ENCODE measurements at places on chromosomes 5 and 9.
A peak's percentile ranks its signal among the peaks of the same experiment; 100 is the strongest.

GRCh38 chr9:130450344-130451003 lies 5.7 kb downstream of the ASS1 start:
- DNase-seq, result no peak

- DNase-seq, result no peak
Observed at GRCh38 chr5:135824541-135825041, 9.9 kb upstream of the SLC25A48 start.

GRCh38 chr5:12623408-12623807 lies 719.2 kb upstream of the CTNND2 start:
- DNase-seq, result no peak

GRCh38 chr5:25091921-25092320 lies 447.1 kb upstream of the CDH10 start:
- no peak for DNase-seq

GRCh38 chr9:23826120-23826629 lies at the start of gene ELAVL2:
ELAVL2 (minus strand) TSS chr9:23826240; CDS start chr9:23762234, 64,006 bp downstream.
- DNase-seq, result peak; percentile 92

DNA sequence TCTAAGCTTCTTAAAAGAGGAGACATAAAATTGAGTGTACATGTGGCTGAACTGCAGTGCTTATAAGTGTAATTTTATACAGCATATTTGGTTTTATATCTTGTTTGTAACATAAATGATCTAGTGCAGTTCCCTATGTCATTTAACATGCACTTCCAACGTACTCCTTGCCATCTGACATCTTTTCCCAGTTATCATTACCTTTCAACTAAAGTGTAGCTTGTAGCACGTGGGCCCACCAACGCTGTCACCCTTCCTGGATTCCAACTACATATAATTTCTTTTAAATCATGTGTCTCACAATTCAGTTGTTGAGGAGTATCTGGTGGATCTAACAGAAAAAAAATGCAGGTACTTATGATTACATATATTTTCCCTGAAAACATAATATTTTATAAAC lies 50.1 kb downstream of the LIFR start:
- no peak for DNase-seq

DNA sequence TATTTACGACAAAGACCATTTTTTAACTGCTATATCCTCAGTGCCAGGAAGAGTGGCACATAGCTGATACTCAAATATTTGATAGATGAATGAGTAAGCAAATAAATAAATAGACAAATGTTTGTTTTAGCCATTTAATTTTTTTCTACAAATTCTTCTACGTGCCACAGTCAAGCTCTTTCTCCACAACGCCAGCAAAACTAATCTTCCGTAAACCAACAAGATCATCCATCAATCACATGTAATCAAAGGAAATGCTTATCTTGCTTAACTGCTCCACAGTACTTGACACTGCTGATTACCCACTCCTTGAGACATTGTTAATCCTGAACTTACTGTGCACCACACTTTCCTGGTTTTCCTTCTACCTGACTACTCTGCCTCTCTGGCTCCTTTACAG lies 136.7 kb downstream of the EDIL3 start:
- DNase-seq, result no peak

GRCh38 chr5:120958877-120959485 lies 494.9 kb downstream of the PRR16 start:
- DNase-seq, result no peak

DNA sequence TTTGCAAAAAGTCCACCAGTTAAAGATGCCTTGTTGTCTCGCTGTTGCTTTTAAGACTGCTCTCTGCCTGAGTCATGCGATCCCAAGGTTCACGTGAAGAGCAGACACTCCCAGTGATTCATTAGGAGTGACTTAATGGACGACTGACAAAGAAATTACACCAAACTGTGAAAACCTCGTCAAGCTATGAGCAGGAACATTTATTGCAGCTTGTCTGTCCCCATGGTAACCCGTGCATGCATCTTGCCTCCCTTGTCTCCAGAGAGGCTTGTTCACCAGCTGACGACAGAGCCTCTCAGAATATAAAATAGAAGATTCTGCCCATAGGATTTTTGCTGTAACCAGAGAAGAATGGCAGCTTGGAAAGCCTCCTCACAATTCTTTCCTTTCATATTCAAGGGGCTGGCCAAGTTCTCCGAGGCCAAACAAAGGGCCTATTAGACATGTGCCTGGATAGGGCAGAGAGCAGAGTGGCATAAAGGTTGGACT lies 352.7 kb downstream of the SPOCK1 start:
- DNase-seq, result peak; percentile 64

- DNase-seq, result no peak
Observed at GRCh38 chr5:68329554-68330255, 114.1 kb downstream of the PIK3R1 start.

GRCh38 chr5:43315263-43315662 lies 2.1 kb upstream of the HMGCS1 start:
- no peak for DNase-seq

GRCh38 chr5:81247441-81247972 lies 14.4 kb downstream of the CKMT2 start:
- peak; percentile 66 for DNase-seq

- DNase-seq, result peak; percentile 88
Observed at GRCh38 chr9:37913480-37914153, 9.7 kb upstream of the SLC25A51 start.

DNA sequence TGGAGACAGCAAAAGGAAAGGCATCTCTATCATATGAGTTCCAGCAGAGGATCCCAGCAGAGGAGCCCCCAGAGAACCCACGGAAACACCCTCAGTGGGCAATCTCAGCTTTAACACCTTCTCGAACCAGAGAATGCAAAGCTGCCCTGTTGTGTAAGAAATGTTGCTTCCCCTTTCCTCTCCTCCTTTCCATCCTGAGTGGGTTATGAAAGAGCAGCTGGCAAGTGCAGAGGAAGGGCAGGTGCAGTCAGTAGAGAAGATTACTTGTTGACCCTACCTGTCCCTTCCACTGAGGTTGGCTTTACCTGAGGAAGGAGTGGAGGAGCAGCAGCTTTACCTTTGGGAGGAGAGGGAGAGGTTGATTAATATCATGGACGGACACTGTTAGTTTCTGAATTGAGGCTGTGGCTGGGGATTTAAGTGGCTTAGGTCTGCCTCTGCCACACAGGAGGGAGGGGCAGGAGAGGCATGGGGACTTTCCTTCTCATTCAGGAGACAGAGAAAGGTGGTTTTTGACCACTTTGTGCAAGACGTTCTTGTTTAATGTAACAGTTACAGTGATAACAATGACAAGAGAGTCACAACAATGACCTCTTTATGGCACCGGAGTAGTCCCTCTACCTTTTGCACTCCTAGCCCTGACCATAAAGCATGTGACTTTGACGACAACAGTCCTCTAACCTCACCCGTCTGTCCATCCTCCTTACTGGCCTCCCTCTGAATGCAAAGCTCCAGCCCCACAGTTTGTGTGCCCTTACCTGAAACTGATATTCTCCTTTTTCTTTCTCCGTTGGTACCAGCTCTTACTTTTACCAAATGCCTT lies 254.8 kb downstream of the NSG2 start:
- no peak for DNase-seq

DNA sequence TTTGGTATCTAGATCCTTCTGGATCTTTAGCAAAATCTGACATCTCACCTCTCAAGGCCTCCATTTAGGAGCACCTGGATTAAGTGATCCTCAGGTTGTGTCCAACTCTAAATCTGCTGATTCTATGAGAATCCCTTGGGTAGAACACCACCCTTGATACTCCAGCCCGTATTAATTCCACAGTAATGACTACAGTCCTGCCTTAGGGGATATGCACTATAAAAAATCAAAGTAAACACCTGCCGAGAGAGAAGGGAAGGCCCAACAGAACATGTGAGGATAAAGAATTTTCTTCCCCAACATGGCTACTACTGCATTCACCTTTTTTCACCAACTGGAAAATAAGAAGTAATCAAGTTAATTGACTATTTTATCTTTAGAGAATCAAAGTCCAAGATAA lies 27.6 kb downstream of the DAP start:
- DNase-seq, result no peak

- DNase-seq, result peak; percentile 69
Observed at GRCh38 chr5:151020304-151021110, at the start of gene GPX3. GPX3 (plus strand) TSS chr5:151020591; CDS start chr5:151020655, 64 bp downstream.

DNA sequence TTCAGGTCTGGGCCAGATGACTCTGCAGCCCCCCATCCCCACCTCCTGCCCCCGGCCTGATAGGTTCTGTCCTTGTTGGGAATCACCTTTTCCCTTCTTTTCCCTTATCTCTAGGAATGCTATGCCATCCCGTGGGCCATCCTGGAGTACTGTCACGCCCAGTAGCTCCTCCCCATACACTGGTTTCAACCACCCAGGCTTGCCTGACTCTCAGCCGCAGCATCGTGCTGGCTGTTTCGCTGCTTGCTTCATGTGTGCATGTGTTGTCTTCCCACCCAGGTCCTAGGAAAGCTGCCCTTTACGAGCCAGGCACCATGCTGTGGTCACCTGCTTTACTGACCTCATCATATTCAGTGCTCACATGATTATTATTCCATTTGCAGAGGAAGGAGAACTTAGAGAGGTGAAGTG lies 71.8 kb downstream of the ANGPTL2 start:
- DNase-seq, result no peak

GRCh38 chr5:172799416-172799815 lies 28.4 kb upstream of the DUSP1 start:
- no peak for DNase-seq

DNA sequence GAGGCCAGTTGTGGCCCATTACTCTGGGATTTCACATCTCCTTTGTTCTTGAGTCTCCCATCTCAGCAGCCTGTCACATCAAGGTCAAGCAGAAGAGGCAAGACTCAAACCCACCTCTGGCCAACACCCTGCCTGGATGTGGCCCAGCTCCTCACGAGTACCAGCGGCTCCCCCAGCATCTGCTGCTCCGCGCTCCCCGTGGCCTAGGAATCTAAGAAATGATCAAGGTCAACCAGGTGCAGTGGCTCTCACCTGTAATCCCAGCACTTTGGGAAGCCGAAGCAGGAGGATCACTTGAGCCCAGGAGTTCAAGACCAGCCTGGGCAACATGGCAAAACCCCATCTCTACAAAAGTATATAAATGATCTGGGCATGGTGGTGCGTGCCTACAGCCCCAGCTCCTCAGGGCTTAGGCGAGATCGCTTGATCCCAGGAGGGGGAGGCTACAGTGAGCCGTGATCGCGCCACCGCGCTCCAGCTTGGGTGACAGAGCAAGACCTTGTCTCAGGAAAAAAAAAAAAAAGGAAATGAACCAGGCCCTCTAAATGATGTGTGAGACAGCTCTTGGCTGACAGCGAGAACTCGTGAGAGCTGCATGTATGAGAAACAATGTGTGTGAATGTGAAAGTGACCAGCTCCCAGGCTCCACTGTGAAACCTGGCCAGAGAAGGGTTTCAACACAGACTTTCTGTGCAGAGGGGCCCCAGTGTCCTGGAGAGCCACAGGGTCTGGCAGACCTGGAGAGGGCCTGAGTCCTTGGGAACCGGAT lies 61.6 kb upstream of the ANGPTL2 start:
- no peak for DNase-seq

DNA sequence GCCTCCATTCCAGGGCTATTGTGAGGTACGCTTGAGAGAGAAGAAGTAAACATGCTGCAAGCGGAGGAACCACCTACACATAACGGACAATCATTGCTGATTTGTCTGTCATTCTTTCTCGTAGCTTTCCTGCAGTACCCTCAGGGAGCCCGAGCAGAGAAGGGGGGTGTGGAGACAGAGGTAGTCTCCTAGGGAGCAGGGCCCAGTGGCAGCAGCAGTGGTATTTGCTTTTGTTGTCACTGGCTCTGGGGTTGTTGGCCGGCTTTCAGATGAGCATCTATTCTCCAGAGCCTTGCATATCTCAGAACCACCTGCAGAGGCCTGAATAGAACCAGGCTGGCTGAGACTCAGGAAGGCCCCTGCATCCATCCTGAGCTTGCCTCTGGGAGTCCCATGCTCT lies 19.9 kb downstream of the ENHO start:
- no peak for DNase-seq

DNA sequence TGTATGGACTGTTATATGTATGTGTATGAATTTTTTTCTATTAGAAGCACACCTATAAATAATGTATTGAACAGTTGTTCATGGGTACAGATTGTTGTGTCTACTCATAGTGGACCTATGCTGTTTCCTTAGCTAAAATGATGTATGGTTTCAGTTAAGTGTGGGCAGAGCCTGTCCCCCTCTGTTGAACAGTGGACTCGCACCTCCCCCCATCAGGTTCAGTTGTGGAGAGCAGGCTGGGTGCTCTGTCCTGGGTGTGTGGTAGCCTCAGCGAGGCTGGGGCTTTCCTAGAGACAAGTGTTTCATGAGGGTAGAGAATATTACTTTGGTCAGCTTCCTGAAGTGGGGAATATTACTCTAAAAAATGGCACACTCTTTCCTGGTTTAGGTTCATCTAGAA lies 47.4 kb upstream of the LRRTM2 start:
- DNase-seq, result no peak

- DNase-seq, result peak; percentile 16
Observed at GRCh38 chr9:95124582-95125367, 192.7 kb downstream of the FANCC start.

DNA sequence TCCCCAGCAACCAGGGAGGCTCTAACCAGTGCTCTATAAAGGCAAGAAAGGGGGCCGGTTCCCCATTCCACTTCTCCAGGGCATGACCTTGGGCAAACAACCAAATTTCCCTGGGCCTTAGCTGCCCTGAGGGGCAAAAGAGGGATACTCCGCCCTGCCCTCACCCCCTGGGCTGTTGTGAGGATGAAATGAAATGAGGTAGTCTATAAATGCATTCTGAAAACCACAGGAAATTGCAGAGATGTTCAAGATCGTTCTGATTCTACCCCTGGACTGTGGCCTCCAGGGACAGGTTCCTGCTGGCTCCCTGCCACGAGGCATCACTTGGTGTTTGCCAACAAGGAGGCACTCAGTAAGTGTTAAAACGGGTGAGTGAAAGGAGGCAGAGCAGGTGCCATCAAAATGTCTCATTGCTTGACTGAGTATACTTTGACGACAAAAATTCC lies 5.7 kb downstream of the RAPGEF1 start:
- peak; percentile 68 for DNase-seq

GRCh38 chr9:125843646-125844045 lies 96.5 kb downstream of the PBX3 start:
- no peak for DNase-seq

DNA sequence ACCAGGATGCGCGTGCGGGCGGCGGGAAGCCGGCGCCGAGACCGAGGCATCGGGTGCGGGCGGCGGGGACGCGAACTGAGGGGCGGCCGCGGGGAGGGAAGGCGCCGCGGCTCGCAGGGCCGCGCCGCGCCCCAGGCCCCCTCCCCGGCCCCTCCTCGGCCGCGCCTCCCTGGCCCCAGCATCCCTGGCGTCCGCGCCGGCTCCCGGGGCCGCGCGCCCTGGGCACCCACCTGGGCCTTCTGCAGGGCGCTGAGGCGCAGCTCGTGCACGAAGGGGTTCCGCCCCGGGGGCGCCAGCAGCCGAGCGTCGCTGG lies 324 bp downstream of the LPCAT1 start:
- no peak for DNase-seq

DNA sequence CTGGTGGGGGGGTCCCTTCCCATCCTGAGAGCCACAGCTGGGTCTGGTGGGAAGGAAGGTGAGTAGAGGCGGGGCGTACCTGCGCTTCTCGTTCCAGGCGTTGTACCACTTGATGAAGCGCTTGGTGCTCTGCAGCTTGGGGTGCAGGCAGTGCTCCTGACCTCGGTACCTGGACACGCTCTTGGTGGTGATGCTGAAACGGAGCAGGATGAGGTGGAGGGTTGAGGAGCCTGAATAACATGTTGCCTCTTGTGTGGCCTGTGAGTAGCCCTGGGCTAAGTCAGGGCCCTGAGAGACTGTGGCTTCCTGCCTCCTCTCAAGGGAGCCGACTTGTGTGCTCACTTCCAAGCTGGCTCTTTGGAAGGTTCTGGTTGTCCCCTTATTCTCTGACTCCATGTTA lies 4.3 kb downstream of the CXCL14 start:
- DNase-seq, result no peak

Data from dermis blood vessel endothelial cell (primary cell).